ENCODE measurements at places on chromosomes 12 and 14. TPM values are rescaled to one million over a fixed set of nuclear protein-coding genes. Genes with fewer than 3 reads are reported as not detected.

DNA sequence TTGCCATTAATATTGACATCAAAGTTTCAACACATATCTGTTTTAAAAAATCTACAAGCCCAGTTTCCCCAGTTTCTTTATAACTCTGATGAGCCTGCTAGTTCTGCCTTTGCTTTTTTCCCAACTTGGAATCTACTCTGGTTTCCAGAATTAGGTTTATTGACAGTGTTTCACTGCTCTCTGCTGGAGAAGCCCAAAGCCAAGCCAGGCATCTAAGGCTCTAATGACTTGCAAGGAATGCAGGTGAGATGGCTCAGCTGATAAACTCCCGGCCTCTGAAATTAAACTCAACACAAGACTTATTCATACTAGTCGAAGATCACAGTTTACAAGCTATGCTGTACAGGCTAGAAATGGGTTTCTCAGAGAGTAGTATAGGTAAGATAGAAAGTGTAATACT, 54.3 kb downstream of the HMGA2 start:
- no peak for DNase-seq

GRCh38 chr12:93595351-93595750, 22.9 kb downstream of the SOCS2 start:
- DNase-seq = no peak

PLEK2 gene
- 41.7 TPM for total RNA-seq

ZNF891 gene
- 1.4 TPM for total RNA-seq

GRCh38 chr12:93827669-93828068, 150.5 kb downstream of the CRADD start:
- DNase-seq = no peak

GPR84 gene
- 0.50 TPM for total RNA-seq

VCPKMT gene
- 4.3 TPM for total RNA-seq

KTN1 gene
- total RNA-seq = 241 TPM

- no peak for DNase-seq
Observed at GRCh38 chr14:61152851-61153364, 128.2 kb downstream of the TMEM30B start.

- DNase-seq = no peak
Observed at GRCh38 chr12:44154128-44154527, 318.2 kb downstream of the TMEM117 start.

COCH gene
- 4.4 TPM for total RNA-seq

- no peak for DNase-seq
Observed at GRCh38 chr12:98799146-98799810, 154.2 kb downstream of the APAF1 start.

DNA sequence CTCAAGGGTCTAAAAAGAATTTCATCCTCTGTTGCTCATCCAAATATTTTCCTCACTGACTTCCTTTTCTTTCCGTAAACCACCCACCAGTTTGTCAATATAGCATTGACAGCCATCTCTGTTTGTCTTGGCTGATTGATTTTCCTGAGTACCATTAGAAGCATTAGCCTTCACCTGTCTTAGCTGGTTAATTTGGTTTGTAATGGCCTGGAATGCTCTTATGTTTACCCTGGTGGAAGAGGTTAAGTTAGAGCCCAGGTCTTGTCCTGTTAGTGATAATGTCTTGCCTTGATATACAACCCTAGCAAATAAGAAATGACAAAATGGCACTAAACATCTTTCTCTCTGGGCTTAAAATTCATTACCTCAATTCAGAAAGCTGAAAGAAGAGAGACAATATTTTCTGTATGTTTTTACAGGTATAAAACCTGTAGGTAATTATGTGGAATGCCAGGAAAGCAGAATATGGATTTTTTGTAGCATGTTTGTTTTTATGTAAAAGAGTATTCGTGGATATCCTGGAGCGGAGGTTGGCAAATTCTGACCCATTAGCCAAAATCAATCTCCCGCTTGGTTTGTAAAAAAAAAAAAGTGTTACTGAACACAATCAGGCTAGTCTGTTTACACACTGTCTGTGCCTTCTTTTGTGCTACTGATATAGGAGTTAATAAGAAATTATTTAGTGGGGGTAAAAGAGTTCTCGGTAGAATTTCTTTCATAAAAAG, 224.4 kb upstream of the DAAM1 start:
- DNase-seq = no peak

KRT83 gene
- total RNA-seq = not detected

- peak; percentile 36 for DNase-seq
Observed at GRCh38 chr12:108313606-108314351, 25.3 kb downstream of the CMKLR1 start.

GLIPR1L2 gene
- not detected for total RNA-seq

GRCh38 chr14:53432378-53432802, 279.3 kb upstream of the DDHD1 start:
- DNase-seq = no peak

- DNase-seq = no peak
Observed at GRCh38 chr14:93821051-93821450, 32.8 kb upstream of the PRIMA1 start.

DNA sequence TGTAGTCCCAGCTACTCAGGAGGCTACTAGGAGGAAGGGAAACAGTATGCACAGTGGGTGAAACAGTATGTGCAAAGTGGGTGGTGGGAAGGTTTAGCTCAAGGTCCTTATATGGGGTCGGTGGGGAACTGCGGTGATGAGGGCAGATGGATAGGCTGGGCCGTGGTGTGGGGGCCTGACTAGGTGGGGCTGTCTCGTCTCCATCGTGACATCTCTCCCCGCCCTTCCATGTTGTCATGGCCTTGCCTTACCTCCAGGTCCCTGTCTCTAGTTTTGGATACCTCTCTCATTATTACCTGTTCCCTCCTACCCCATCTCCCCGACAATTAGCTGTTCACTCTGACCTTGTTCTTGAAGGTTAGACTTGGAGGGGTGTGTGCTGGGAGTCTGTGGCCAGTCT, 4.4 kb upstream of the NR4A1 start:
- no peak for DNase-seq

DNA sequence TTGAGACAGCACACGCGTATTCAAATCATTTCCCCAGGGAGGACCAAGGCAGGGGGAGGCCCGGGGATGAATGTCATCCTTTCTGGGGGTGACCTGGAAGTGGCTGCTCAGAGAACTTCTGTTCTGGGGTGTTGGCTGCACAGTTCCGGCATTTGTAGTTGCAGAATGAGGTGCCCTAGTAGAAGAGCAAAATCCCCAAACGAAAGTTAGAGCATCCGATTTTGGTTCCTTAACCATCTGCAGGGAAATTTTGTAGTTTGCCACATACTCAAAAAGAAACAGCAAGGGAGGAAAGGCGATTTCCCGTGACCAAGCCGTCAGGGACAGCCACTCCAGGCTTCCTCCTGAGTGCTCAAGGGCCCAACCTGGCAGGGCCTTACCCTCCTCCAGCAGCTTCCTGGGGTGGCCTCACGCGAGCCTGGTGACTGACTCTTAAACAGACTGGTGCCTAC, 13.0 kb upstream of the TRAF3 start:
- DNase-seq = no peak

DNA sequence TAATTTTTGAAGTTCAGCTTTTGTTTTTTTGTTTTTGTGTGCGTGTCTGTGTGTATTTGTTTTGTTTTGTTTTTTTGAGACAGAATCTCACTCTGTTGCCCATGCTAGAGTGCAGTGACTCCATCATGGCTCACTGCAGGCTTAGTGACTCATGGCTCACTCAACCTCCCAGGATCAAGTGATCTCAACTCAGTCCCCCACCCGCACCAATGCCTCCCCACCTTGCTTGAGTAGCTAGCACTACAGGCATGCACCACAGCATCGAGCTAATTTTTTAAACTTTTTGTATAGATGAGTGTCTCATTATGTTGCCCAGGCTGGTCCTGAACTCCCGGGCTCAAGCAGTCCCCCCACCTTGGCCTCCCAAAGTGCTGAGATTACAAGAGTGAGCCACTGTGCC, 981.4 kb downstream of the BCL11B start:
- DNase-seq = no peak

DNA sequence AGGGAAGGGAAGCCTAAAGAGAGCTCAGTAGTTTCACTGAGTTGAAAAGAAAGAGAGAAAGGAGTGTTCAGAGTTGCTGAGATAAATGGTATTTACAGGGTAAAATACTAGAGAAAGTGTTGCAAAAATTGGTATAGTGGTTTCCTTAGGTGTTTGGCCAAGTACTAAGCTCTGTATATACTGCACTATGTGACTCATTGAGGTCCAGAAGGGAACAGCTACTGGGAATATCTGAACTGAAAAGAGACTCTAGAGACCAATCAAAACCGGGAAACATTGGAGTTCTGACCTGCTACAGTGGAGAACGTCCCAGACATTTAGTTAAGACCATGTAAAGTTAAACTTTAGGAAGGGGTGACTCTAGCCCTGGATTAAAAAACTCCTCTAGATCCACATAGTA, 42.7 kb upstream of the ALX1 start:
- no peak for DNase-seq

- DNase-seq = no peak
Observed at GRCh38 chr14:33280646-33281045, 342.0 kb downstream of the NPAS3 start.
